ENCODE measurements at places on chromosomes 7 and 10.

DNA sequence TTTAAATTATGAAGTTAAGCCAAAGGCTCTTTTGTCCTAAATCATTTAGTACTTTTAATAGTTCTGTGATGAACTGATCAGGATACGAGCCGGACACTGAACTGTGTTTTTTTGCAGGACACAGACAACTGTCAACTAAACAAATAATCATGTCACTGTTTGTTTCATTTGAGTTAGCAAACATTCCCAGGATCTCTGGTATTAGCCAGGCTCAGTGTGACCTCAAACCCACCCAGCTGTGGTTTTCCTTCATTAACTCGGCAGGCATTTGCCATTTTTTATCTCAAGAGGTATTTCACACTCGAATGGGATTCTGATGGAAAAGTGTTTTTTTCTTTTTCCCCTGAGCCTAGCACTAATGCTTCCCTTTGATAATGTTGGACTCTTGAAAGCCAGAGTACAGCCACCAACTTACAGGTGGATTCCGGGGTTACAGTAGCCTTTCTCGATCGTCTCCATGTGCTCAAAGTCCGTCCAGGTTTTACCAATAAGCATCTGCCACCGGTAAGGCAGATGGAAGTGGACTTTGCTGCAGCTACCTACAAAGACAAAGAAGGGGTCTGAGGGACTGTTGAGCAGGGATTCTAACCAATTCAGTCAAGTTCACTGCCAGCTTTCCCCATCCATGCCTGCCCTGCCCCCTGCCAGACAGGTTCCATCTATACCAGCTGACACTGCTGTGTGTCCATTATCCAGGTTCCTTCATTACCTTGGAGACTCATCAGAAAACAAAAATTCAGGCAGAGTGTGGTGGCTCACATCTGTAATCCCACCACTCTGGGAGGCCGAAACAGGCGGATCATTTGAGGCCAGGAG lies 33.4 kb downstream of the ZC3HAV1 start:
- DNase-seq, result no peak

DNA sequence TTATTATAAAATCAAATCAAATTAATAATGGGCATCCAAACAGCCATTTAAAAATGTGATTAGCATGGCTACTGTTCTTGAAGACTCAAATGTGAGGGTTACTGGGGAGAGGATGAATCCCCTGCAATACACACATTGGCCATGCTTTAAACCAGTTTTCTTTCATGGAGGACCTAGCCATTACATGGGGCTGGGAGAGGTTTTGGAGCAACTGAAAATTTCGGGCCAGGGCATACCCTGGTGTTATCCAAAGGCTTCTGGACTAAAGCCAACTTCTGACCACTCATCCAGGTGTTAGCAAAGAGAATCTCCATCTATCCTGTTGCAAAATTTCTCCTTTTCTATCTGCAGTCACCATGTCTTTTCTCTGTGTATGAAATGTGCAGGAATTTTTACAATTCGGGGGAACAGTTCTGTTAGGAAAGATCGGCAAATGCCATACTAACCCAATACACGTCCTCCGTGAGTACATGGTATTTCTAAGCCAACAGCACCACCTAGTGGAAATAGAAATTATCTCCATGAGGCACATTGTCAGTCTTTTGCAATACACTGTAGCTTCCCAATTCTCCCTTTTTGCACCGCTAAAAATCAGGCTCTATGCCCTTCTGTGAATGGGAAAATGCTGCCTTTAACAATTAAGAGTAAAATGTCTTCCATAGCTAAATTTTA lies 47.0 kb upstream of the ZNF107 start:
- no peak for DNase-seq

DNA sequence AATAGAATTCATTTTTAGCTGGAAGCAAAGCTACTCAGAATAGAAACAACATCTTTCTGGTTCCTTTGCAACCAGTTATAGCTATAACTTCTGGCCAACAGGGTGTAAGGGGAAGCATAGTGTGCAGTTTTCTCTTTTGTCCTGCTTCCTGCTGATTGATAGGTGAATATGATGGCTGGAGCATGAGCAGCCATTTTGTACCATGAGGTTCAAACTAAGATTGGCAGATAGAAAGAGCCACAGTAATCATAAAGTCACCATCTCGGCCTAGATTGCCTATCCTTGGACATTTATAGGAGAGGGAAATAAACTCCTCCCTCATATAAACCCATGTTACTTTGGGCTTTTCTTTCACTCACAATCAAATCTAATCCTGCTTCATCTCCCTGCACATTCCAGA lies 102.2 kb upstream of the FGFR2 start:
- DNase-seq, result no peak

- no peak for DNase-seq
Measured at GRCh38 chr7:76369018-76369417, 10.2 kb upstream of the YWHAG start.

DNA sequence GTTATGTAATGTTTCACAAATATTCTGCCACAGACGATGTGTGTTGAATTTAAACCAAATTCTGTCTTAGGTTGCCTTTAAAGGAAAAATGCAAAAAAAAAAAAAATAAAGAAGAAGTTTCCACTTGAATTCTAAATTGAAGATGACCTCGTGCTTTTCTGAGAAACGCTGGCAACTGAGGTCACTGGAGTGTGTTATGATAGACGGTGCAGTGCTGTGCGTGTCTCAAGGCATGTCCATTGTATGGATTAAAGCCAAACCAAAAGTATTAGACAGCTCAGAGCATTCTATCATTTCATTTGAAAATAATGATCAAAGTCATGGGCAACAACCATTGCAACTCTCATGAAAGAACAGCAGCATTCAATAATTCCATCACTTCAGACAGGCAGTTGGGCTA lies 483.9 kb downstream of the GRM8 start:
- no peak for DNase-seq

DNA sequence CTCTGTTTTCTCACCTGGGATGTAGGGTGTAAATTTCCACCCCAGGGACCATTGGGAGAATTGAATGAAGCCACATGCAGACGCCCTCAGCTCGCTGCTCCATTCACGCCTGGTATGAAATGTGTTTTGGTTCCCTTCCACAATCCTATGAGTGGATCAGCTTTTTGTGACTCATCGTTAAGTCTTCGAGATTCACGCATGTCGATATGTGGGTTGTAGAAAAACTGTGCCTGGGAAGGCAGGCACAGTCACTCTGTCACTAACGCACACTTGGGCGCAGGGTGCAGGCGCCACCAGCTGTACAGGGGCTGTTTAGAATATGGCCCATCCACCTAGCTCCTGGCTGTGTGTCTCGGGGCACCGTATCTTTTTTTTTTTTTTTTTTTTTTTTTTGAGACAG lies 64.2 kb upstream of the SH2B2 start:
- no peak for DNase-seq

DNA sequence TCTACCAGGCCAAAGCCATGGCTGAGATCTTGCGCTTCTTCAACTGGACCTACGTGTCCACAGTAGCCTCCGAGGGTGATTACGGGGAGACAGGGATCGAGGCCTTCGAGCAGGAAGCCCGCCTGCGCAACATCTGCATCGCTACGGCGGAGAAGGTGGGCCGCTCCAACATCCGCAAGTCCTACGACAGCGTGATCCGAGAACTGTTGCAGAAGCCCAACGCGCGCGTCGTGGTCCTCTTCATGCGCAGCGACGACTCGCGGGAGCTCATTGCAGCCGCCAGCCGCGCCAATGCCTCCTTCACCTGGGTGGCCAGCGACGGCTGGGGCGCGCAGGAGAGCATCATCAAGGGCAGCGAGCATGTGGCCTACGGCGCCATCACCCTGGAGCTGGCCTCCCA lies 142.7 kb downstream of the GRM3 start:
- DNase-seq, result no peak

DNA sequence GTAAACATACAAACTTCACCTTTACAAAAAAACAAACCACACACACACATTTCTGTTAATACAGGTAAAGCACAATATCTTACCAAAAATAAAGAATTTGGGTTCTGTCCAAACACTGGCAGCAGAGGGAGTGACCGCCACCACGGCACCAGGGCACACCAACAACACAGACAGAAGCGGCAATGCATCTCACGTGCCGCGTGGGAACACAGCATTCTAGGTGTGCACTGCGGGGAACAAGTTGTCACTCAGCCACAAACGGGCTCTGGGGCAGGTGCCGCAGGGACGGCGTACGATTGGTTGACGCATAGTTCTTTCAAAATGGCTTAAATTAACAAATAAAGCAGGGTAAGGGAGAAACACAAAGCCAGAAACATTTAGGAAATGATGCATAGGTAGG lies 22.3 kb downstream of the PDGFA start:
- no peak for DNase-seq

DNA sequence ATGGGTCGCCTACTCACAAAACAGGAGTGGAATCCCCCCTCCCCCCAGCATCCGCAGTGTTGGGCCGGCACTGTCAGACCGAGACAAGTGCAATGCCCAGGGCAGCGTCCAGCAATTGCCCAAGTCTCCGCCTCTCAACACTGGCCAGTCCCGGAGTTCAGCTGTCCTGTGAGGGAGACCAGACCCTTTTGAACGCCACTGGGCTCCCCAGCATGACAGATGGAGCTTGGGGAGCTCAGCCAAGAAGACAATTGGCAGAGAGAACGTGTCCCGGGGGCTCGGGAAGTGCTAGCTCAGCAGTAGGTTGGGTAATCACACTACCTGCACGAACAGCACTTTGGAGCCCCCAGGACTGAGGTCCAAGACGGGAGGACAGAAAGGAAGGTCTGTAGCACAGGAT lies 4.7 kb downstream of the COPS6 start:
- DNase-seq, result no peak

GRCh38 chr7:70298780-70299471 lies 700.7 kb downstream of the AUTS2 start:
- no peak for DNase-seq

DNA sequence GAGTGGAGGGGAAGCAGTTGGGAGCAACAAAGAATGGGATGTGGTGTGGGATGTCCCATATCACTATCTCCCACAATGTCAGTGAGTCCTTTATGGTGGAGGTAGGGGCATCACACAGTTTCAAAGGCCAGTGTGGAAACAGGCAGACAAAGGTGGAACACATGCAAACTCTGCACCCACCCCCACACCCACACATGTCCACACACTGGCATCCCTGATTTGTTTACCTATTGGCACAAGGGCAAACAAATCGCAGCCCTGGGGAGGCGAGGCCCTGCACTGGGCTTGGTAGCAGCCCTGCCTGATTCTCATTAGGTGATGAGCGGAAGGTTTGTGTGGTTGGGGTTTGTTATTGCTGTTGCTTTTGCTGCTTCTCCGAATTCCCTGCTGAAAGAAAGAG lies 243.3 kb downstream of the GRID1 start:
- no peak for DNase-seq

DNA sequence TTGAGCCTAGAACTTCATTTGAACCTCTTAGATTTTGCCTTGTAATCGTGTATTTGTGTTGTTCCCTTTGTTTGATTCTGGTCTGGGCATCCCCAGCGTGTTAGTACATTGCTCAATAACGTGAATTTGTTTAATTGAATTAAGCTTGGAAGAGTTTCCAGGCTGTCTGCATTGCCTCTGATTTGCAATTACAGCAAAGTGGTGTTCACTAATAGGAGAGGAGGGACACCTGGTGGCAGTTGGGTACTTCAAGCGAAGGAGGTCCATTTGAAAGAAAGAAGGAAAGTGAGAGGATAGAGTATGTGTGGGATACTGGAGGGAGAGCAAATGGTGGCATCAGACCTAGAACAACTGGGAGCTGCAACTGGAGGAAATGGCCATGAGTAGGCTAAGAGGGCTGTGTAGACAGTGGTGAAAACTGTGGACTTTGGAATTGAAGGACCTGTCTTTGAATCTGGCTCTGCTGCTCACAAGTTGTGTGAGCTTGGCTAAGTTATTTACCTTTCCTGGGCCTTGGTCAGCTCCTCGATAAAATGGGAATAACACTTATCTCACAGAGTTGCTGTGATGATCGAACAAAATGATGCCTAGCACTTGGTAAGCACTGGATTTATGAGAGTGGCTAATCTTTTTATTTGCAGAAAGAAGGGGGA lies 15.1 kb downstream of the LSMEM1 start:
- DNase-seq, result peak; percentile 5

- no peak for DNase-seq
Measured at GRCh38 chr7:101736084-101736483, 81.3 kb upstream of the CUX1 start.

GRCh38 chr10:122293961-122294380 lies 22.9 kb downstream of the BTBD16 start:
- DNase-seq, result no peak

- DNase-seq, result no peak
Measured at GRCh38 chr10:21183025-21183424, 285.9 kb upstream of the NEBL start.

DNA sequence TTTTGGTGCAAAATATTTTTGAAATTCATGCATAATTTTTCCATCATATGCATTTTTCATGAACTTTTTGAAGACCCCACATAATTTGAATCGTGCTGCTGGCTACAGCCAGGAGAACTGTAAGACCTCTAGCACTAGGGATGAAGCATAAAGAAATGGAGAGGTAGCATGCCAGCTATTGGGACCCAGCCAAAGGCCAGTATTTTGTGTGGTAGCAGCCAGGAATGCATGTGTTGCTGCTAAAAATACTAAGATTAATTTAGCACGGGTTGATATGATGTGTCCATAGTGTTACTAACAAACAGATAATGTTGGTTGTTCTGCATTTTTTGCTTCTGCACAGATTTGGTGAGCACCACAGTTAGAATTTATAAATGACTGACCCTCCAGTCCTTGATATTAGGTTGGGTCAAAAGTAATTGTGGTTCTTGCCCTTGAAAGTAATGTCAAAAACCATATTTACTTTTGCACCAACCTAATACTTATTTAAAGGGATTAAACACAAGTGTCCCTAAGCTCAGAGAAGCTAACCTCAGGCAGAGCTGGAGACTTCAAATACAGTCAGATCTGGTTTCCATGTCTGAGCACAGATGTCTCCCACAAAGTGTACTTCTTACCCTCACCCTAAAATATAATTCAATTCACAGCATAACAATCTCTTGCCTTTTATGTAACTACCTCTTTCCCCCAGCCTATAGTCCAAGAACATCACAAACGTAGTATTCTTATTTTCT lies 54.1 kb upstream of the NPSR1 start:
- no peak for DNase-seq

GRCh38 chr10:45410807-45411606 lies 37.0 kb downstream of the ALOX5 start:
- DNase-seq, result no peak

DNA sequence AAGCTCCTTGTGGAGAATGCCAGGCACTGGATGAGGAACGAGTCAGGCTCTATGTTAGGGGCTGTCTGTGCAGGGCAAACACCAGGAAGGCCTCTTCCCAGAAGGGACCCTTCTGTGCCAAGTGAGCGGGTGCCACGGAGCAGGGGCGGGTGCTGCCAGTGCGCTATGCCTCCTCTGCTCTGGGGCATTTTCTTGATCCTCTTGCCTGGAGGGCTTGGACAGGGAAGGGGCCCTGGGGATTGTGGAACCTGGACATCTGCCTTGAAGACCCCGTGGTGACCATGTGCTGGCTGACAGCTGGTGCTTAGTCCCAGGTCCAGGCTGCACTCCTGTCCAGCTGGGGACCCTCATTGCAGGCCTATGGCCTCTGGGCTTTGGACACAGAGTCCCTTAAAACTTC lies 15.4 kb upstream of the TBRG4 start:
- no peak for DNase-seq

GRCh38 chr7:73970801-73971229 lies 57.2 kb upstream of the ELN start:
- no peak for DNase-seq

Data from effector CD8-positive, alpha-beta T cell (primary cell).